ENCODE measurements at places on chromosomes 1 and 21.

- DNase-seq: no peak
Observed at GRCh38 chr1:156276966-156277381, 5.7 kb downstream of the SMG5 start.

DNA sequence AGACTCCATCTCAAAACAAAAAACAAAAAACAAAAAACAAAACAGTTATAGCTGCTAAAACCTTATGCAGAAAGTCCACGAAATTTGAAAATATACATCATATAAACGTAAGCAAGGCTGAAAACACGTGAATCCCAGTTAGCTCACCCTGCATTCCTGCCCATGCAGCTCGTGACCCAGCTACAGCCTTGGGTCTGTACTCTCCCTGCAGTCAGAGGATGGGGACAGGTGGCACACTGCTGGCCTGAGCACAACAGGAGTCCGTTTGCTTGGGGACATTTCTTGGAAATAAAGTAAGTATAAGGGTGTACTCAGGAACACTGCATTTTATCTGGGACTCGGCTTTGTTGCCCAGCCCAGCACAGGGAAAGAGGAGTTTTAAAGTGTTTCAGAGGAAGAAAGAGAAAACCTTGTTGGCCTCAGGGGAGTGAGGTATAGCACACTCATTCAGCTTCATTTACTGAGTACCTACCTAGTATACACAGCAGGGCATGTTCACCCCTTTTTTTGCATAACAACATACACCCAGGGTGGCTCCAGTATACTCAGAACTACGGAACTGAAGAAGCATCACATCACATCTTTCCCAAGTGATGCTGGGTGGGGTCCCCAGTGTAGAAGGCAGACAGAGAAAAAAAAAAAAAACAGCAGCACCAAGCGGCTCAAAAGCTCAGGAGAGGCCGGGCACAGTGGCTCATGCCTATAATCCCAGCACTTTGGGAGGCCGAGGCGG is 44.1 kb downstream of the CAPZB start:
- DNase-seq: no peak

DNA sequence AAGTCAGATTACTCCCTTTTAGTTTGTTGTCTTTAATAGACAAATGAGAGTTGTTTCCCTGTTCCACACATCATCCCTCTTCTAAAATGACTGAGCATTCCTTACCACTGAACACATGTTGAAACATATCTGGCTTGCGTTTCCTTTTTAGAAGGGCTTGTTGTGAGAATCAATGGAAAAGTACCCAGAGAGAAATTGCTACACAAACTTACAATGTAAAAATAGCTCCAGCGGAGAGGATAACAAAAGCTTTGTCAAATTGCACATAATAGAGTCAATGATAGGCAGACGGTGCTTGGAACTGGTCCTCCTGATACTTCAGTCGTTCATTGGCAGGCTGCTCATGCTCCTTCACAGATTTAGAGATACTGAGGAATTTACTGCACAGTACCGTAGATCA is 123.9 kb downstream of the CYYR1 start:
- peak; percentile 84 for DNase-seq

DNA sequence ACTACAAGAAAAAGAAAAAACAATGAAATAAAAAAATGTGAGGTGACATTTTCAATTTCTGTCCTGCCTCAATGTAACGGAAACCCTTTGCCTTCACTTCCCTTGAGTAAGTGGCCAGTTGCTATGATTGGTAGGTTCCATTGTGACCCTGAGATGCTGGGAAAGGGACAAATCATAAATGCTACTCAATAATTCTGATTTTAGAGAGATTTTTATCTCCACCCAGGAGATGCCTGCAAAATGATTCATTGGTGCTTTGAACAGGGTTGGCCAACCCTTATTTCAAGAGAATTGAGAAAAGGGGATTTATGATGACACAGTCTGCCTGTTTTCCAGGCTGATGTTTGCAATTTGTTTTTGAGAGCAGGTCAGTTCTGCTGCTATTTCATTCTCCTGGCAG is 22.5 kb downstream of the XCL1 start:
- DNase-seq: no peak

DNA sequence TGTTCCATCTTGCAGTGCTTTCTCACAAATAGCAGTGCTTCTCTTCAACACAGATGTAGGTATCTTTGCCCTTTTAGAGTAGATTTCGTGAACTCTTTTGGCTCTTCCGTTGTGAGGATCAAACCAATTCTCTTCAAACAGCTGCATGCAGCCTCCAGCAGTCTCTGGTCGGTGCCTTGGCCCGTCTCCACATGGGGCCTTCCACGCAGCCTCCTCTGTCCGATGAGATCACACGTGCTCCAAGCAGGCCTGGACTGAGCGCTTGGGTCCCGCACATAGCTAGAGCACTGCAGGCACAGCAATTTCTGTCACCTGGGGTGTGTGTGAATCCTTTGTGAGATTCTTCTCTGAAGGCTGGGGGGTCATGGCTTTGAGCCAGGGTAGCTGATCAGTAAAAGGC is 82.8 kb upstream of the KCNE2 start:
- no peak for DNase-seq

GRCh38 chr1:6724517-6725141 is 23.0 kb upstream of the DNAJC11 start:
- DNase-seq: peak; percentile 89

- DNase-seq: no peak
Observed at GRCh38 chr1:59214248-59215208, 82.4 kb upstream of the FGGY start.

GRCh38 chr1:181514298-181515290 is 31.3 kb downstream of the CACNA1E start:
- DNase-seq: no peak

GRCh38 chr1:205256951-205257625 is 29.3 kb downstream of the TMCC2 start:
- DNase-seq: no peak

DNA sequence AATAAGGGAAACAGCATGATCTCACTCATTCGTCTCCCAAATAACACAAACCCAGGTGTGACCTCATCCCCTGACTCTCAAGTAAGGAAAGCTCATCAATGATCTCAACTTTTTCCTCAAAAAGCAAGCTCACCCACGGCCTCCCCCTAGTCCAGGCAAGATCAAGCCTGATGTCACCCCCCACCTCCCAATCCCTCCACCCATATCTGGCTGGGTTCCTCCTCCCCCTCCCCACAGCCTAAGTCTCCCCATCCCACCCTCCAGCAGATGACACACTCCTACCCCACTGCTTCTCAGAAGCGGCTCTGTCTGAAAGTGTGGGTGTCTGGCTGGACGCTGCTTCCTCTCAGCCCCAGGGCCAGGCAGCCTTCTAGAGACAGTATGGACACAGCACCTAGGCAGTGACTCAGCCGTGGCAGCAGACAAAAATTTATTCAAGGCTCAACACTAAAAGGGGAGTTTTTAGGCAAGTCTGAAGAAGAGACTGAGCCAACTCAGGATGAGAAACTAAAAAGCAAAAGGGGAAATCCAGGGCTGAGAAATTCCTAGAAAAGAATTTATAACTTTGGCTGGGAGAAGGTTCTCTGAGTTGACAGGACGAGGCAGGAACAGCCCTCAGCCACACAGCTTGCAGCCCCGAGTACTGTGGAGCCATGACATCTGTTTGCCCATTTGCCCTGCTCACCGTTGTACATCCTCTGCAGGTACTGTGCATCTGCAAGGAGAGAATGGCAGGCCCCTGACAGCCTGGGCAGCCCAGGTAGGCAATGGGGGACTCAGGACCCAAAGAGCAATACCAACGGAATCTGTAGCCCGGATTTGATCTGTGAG is 81.6 kb upstream of the LRRC8D start:
- peak; percentile 60 for DNase-seq

- DNase-seq: no peak
Observed at GRCh38 chr1:204448344-204448964, 36.8 kb upstream of the PPP1R15B start.

DNA sequence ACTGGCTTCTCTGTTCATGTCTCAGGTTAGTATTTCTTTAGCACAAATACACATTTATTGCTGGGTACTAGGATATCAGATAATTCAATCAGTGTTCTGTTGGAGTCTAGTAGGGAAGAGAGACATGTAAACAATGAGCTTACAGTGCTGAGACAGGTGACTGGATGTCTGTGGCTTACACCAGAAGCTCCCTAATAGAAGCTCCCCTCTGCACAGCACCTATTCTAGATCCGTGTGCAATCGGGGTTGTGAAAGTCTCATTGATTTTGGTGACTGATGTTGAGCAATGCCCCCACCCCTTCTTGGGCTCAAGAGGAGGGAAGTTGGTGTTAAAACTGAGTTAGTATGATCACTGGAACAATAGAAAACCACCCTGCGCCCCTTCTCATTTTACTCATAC is 279.2 kb downstream of the RPS6KC1 start:
- DNase-seq: no peak

DNA sequence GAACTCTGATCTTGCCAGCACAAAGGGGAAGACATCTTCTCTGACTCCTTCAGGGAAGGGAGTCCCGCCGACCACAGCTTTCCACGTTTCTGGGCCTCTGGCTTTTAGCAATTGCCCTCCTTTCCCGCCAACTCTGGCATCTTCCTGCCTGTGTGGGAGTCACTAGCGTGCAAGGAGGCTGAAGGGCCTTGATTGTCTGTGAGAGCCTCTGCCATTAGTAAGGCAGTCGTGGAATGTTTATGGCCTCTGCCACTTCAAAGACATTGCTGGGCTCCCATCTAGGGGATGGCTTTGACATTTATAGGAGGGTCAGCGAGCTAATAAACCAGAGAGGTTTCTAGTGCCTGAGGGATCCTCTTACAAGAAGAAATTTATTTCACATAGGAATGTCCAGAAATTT is 14.3 kb upstream of the PROK1 start:
- no peak for DNase-seq

DNA sequence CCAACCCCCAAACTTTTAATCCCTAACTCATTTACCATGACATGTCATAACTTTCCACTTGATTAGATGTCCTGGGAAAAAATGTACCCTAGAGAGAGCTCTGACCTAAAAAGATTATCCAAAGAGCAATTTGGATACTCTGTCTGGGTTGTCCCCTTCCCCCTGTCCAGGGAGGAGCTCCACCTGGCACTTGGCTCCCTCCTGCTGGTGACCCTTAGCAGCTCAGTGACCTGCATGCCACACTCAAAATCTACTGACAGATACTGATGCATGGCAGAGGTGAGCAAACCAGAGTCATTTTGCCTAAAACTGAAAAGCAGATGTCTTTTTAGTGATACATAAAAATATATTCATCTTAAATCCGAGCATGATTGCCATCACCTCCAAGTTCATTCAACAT is 442.3 kb upstream of the CHRM3 start:
- no peak for DNase-seq

- peak; percentile 47 for DNase-seq
Observed at GRCh38 chr1:31694069-31694963, 9.5 kb downstream of the COL16A1 start.

DNA sequence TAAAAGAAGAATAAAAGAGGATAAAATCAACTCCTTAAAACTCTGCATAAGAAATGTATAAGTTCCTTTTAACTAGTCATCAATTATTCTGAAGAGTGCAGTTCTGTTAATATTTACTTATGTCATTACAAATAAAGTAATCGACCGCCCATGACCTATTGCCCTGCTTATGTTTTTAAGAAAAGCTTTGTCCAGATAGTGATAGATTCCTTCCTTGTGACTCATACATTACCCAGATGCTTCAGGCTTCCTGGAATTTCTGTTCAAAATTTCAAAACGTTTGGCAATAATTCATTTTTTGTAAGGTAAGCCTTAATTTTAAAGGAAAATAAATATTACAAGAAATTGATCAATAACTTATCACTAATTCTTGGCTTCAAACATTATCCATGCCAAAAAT is 918.2 kb upstream of the ADGRL2 start:
- DNase-seq: peak; percentile 68

- no peak for DNase-seq
Observed at GRCh38 chr1:219574484-219575087, 38.3 kb downstream of the ZC3H11B start.

DNA sequence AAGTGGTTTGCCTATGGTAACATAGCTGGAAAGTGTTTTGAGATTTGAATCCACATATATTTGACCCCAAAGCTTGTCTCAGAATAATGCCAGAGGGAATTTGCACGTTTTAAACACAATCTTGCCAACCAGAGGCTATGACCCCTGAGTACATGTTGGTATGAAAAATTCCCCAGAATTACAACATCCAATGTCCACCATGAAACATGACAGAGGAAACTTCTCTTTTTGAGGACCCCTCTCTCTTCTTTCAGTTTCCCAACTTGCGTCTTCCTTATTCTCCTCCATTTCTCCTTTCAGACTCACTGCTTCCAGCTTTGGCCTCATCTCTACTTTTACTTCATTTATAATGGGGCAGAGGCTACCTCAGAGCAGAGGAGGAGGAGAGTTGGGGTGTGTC is 5.5 kb upstream of the KCNJ9 start:
- DNase-seq: no peak

DNA sequence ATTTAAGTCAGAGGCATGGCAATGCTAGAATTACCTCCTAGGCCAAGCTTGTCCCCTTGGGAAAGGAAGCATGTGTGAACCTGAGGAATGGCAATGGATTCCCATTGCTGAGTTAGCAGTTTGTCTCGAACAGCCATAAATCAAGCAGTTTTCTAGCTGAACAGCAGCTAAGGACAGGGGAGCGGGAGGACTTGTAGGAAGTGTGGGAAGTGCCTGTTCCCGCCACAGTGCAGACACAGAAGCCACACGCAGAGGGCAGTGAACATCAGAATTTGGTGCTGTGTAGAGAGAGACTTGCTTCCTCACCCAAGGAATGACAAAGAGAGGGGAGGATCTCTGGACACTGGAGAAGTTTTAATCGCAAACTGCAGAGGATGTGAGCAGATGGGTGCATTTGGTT is 3.8 kb downstream of the PHGDH start:
- peak; percentile 67 for DNase-seq

GRCh38 chr1:176884911-176885310 is 279.6 kb downstream of the ASTN1 start:
- no peak for DNase-seq

- peak; percentile 23 for DNase-seq
Observed at GRCh38 chr1:22825486-22826189, 115.0 kb downstream of the EPHB2 start.

GRCh38 chr1:201184307-201185122 is 6.1 kb upstream of the IGFN1 start:
- peak; percentile 89 for DNase-seq

GRCh38 chr1:228987286-228987685 is 252.0 kb downstream of the RHOU start:
- DNase-seq: no peak

DNA sequence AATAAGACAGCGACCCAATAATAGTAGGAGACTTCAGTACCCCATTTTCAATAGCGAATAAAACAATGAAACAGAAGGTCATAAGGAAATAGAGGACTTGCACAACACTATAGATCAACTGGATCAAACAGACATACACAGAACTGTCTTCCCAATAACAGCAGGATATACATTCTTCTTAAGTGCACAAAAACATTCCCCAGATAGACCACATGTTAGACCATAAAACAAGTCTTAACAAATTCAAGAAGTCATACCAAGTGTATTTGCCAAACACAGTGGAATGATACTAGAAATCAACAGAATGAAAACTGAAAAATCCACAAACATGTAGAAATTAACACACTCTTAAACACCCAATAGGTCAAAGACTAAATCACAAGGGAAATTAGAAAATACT is 78.0 kb downstream of the LBR start:
- no peak for DNase-seq

GRCh38 chr1:65615859-65616258 is 176.8 kb upstream of the PDE4B start:
- DNase-seq: no peak
